ENCODE measurements at places on chromosomes 4 and X.

DNA sequence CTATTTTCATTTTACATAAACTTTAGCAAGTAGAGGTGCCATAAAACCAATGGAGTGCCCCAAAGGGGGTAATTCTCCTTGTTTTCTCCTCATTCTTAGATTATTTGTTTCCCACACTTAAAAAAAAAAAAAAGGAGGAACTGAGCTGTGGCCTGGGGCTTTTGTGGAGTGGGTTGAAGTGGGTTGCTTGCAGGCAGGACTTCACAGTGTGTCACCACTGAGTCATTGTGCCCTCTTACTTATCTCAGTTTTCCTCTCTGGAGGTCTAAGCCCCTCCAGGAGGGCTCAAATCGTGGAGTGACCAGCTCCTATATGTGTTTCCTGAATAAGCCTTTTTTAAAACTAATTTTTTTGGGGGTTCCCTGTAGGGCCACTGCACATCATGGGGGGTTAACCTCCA is 69.0 kb downstream of the SLC16A2 start:
- no peak for DNase-seq

GRCh38 chr4:11111876-11112275 is 316.8 kb downstream of the HS3ST1 start:
- DNase-seq: no peak

DNA sequence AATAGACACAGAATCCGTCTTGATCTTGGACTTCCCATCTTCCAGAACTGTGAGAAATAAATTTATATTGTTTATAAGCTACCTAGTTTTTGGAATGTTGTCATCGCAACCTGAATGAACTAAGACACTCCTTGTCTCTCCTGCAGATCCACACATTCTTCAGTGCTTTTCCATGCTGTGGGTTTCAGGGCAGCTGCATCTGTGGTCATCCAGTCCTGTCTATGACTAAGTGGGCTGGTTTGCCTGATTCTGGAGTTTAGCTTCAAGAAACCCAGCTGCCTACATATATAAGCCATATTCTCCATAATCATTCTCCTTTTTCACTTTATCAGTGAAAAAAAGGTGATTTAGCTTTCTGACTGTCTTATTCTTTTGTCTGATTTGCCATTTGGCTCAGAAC is 170.3 kb upstream of the KIT start:
- DNase-seq: no peak

- peak; percentile 61 for DNase-seq
Observed at GRCh38 chr4:146488495-146489174, 33.1 kb downstream of the SLC10A7 start.

DNA sequence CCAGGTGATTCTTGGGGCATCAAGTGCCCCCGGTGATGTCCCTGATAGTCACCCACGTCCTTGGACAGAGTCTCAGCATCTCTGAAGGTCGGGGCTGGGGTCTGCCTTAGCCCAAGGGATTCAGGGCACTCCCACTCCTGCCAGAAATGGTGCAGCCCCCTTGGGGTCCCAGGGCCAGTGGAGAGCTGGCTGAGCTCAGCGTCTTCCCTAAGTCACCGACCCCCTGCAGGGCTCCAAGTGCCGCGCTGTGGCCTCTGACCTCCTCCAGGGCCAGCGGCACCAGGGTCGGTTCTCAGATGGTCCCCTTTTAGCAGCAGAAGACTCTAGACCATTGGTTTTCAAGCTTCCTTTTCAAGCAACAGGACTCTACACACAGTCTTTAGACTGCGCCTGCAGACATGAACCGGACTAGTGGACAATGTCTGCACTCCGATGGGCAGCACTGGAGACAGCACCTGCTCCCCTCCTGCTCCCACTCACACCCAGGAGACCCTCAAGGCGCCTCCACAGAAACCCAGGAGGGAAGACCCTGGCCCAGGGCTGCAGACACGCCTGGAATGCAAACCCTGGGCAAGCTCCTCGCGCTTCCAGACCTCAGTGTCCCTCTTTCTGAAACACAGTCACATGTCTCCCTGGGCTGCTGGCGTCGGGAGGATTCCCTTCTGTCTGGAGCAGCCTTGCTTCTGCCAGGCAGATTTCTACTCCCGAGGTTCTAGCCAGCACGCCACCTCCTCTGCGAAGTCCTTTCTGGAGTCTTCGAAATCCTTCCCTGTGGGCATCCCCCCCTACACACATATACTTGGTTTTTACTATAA is 53.9 kb downstream of the ABLIM2 start:
- no peak for DNase-seq
